A549 (cell line): ENCODE measurements at places on chromosomes 6 and 20.

- DNase-seq, result no peak
Measured at GRCh38 chr6:163179061-163179460, 235.5 kb upstream of the QKI start.

DNA sequence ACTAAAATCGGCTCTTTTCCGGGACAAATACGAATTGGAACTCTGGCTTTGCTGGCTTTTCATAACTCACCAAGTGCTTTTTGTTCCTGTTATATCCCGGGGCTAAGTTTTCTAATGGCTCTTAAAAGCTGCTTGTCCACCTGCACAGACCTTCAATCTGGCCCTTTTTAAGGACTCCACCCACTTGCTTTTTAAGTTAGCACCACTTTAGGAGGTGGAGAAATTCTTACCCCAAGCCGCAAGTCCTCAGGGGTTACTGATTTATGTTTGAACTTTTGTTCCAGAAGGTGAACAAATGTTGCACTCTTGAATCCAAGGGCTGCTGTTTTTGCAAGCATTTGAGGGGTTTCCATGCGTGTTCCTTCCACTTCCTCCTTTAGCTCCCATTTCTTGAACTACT lies 37.8 kb downstream of the FAM184A start:
- DNase-seq, result no peak

DNA sequence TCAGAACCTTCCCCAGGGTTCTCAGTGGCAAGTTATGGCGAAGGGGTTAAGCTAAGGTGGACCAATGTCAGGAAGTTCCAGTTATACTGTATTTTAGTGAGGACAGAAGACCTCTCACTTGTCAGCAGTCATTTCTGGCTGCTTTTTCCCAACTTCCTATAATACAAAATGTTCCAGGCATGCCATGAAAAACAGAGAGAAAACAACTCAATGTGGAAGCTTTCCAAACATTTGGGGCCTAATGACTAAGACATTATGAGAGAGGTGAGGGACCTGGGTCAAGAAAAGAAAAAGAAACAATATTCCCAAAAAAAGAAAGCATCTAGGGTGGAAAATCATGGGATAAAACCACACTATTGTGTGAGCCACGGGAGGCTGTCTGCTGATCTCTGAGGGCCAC lies 99.9 kb upstream of the MAP3K4 start:
- DNase-seq, result no peak

GRCh38 chr6:157169656-157170055 lies 153.7 kb downstream of the TMEM242 start:
- DNase-seq, result no peak

DNA sequence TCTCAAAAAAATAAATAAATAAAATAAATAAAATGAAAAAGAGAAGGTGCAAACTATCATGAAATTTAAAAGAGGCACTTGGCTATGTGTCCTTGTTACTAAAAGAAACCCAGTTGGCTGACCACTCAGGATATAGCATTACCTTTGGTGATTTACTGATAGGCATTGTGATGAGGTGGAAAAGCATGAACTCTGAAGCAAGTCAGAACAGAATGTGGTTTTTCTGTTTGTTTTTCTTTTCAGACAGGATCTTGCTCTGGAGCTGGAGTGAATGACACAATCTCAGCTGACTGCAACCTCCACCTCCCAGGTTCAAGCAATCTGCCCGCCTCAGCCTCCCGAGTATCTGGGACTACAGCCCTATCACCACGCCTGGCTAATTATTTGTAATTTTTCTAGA lies 31.9 kb downstream of the ZNF184 start:
- DNase-seq, result no peak

DNA sequence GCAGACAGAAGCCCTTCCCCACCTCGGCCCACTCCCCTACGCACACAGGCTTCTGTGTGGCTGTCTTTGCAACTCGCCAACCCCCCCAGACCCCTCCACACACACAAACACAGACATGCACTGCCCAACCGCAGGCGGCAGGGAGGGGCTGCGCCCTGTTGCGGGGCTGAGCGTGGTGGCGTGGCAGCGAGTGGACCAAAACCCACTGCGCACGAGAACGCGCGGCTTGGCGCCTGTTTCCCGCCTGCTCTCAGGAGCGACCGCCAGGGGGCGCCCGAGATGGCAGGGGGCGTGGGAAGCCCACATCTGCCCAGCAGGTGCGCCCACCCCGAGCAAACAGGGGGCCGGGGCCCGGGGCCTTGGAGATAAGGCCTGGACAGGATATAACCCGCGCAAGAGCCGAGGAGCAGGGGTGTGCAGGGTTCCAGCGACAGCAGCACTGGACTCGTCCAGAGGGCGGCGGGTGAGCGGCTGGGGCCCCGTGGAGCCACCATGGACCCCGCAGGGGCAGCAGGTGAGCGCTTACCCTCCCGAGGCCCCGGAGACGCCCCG lies at the start of gene RBPJL:
TSS of gene RBPJL (plus strand) at position 410 of the 552 bp plus-strand sequence. CDS start at position 493, 83 bp downstream.
- DNase-seq, result no peak

GRCh38 chr6:16690608-16691142 lies 70.6 kb downstream of the ATXN1 start:
- peak; percentile 74 for DNase-seq

- DNase-seq, result no peak
Measured at GRCh38 chr6:106425382-106425781, 64.9 kb downstream of the CRYBG1 start.

- DNase-seq, result no peak
Measured at GRCh38 chr6:168415098-168415992, 25.6 kb upstream of the SMOC2 start.

DNA sequence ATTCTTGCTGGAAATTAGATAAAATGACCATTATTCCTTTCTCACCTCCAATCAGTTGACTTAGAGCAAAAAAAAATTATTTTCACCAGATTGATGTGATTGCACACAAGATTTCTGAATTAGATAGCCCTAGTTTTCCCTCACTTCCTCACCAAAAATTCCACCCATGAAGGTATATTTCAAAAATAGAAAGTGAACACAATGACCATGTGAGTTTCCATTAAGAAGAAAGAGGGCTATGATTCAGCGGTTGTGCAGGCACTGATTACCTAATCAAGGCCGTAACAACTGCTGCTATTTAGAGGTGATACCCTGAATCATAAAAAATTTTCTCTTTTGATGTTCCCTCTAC lies 19.5 kb upstream of the RALGAPA2 start:
- no peak for DNase-seq

GRCh38 chr6:156867121-156867520 lies 89.9 kb downstream of the ARID1B start:
- DNase-seq, result no peak

GRCh38 chr6:106882601-106883518 lies 91.7 kb downstream of the CD24 start:
- no peak for DNase-seq

- DNase-seq, result no peak
Measured at GRCh38 chr6:111096246-111096645, 8.9 kb downstream of the SLC16A10 start.

- no peak for DNase-seq
Measured at GRCh38 chr6:69732045-69732444, 64.8 kb downstream of the LMBRD1 start.

- no peak for DNase-seq
Measured at GRCh38 chr6:158717341-158718330, 67.8 kb downstream of the SYTL3 start.

GRCh38 chr6:139443231-139444112 lies 69.0 kb upstream of the CITED2 start:
- no peak for DNase-seq

GRCh38 chr20:2006452-2007361 lies 12.8 kb upstream of the PDYN start:
- DNase-seq, result peak; percentile 50

DNA sequence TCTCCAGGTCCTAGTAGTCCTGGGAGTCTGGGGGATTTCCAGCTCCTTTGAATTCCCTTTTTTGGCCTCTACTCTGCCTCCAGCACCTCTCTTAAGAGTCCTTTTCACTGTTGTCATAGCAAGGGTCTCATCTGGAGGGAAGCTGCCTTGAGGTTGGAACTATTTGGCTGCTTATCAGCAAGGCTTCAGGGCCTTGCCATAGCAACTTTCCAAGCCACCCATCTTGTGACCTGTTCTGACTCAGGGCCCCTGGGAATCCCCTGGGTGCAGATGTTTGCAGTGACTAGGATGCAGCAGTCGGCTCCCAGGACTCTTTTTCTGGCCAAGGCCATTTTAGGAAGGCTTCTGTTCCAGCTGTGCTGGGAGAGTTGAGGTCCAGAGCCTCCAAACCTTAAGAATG lies 12.4 kb downstream of the PKIG start:
- DNase-seq, result peak; percentile 46

DNA sequence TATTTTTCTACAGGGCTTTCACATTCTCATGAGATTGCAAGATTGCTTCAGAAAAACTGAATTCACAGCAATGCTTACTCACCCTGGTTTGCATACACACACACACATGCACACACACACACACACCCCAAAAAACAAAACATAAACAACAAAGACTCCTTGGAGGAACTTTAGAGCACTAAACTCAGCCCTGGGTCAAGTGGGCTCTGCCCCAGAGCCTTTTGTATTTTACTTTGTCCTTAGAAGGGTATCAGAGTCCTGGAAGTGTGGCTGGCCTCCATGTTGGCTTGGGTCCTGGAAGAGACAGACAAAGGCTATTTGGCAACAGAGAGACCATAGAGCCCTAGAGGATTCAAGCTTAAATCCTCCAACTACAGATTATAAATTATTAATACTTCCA lies 8.0 kb upstream of the CST9 start:
- no peak for DNase-seq

- no peak for DNase-seq
Measured at GRCh38 chr20:38987777-38988176, 25.6 kb downstream of the DHX35 start.

- no peak for DNase-seq
Measured at GRCh38 chr6:108476376-108476775, 84.3 kb upstream of the FOXO3 start.

DNA sequence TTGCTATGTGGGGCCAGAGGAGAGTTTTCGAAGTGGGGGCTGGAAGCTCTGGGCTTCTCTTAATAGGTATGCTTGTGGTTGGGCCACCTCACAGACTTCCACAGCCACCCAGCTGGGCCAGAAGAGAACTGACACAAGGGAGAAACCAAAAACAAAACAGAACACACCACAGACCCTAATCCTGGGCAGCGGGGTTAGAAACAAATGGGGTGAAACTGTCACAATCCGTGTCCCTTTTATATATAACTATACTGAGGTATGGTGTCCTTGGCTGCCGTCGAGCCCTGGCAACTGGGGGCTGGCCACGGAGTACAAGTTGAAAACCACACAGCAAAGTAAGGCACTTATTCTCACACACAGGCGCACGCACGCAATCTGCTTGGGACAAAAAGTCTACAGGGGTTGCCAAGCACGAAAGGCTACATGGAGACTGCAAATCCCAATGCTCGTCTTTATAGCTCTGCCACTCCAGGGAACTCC lies 78.3 kb downstream of the TRAM2 start:
- DNase-seq, result no peak

DNA sequence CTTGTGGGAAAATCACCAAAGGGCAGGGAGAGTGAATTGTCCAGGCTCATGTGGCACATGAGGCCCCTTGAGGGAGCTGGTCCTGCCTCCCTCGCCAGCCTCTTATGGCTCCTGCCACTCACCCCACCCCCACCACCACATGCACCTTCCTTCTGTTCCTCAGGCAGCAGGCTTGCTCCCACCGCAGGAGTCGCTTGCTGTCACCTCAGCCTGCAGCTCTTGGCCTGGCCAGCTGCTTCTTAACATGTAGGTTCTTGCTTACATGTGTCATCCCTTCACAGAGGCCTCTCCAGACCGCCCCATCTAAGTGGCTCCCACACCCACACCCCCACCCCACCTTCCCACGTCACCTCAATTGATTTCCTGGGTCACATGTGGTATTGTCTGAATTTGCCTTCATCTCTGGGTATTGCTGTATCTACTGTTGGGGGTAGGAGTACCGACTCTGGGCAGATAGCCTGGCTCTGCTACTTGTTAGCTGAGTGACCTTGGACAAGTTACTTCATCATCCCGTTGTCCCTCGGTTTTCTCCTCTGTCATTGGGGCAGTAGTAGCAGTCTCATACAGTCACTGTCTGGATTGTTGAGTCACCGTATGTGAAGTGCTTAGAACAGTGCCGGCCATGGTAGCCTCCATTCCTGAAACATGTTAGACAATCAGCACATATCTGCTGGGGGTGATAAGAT lies 41.7 kb downstream of the SLC9A8 start:
- no peak for DNase-seq

DNA sequence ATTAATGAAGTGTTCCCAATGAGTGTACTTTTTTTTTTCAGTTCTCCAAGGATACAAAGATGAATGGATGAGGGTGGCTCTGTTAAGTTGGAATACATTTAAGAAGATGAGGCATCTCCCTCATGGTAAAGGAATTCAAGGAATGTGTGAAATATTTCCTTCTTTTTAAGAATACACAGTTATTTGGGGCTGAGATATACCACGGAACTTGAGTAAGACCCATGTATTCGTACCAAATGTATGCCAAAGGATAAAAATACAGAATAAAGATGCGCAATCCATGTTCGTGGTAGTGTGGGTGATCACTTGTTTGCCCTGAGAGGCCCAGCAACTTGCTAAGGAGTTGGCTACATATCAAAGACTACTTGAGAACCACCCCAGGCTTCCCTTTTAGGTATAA lies 164.2 kb upstream of the TCF21 start:
- DNase-seq, result no peak

DNA sequence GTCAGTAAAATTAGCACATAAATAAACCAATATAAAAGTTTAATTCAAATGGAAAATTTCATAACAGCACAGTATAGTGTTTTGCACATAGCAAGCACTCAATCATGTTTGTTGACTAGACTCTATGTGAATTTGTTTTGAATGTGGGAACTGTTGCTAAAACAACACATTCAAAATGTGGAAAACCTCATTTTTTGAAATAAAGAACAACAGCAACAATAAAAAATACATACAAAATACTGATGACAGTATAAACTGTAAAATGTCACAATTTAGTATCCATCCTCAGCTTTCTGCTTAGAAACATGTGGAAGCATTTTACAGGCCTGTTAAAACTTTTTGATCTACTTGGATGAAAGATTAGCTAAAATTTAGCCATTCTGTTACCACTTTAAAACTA lies 47.4 kb downstream of the HDAC2 start:
- DNase-seq, result no peak

DNA sequence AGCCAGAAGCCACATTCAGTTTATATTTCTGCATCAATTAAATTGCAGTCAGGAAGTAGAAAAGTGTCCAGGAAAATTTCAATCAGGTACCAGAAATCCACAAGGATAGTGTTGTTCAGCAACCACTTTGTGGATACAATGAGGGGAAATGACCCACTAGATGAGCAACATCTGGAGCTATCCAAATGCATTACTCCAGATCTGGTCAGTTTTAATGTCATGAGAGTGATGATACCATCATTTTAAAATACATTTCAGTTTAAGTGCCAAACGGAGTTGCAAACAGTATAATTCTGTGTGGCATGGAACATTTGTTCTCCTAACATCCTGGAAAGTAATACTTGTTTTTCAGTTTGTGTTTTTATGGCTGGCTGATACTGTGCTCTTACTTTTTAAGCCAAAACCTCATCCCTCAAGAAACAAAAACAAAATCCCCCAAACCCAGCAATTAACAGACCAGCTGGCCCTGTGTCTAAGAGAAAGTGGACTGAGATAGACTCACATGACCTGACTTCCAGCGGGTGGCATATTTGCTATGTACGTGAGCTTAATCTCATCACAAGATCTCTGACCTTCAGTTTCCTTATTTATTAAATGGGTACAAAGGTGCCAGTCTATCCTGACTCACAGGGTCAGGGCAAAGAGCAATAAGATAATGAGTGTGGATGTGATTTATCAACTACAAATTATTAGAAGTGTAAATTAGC lies 58.8 kb upstream of the CNKSR3 start:
- DNase-seq, result no peak
